NCI-H1048 (cell line): ENCODE measurements at places on chromosomes 12 and 14.

- DNase-seq: no peak
Observed at GRCh38 chr14:37036669-37037341, 135.6 kb downstream of the SLC25A21 start.

- no peak for DNase-seq
Observed at GRCh38 chr14:66440801-66441200, 45.4 kb upstream of the CCDC196 start.

- no peak for DNase-seq
Observed at GRCh38 chr14:84436528-84436927, 1093.4 kb upstream of the FLRT2 start.

- no peak for DNase-seq
Observed at GRCh38 chr14:53380052-53380866, 227.1 kb upstream of the DDHD1 start.

DNA sequence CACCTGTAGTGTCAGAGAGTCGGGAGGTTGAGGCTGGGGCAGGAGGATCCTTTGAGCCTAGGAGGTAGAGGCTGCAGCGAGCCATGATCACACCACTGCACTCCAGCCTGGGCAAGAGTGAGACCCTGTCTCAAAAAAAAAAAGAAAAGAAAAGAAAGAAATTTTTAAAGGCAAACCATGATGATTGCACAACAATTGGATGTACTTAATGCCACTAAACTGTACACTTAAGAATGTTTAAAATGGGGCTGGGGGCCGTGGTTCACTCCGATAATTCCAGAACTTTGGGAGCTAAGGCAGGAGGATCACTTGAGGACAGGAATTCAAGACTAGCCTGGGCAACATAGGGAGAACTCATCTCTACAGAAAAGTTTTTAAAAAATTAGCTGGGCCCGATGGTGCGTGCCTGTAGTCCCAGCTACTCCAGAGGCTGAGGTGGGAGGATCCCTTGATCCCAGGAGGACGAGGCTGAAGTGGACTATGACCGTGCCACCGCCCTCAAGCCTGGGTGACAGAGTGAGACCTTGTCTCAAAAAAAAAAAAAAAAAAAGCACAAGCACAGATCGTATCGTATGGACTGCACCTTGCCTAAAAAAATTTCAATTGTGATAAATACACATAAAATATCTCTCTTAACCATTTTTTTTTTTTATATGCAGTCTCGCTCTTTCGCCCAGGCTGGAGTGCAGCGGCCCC lies 32.7 kb downstream of the JAG2 start:
- no peak for DNase-seq

DNA sequence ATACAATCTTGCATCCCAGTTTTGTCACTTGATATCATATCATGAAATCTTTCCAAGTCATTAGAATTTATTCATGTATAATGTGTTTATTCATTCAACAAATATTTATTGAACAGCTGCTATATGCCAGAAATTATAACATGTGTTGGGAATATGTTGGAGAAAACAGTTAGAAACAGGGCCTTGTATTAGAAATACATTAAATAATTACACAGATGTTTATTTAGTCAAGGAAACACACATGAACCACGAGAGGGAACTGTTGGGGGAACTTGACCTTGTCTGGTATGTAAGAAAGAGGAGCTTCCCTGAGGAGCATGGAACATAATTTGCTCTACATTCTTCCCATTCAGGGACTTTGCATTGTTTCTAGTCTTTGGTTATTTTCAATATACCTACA lies 191.7 kb upstream of the FRMD6 start:
- no peak for DNase-seq

- no peak for DNase-seq
Observed at GRCh38 chr14:81178063-81178462, 42.7 kb downstream of the GTF2A1 start.

DNA sequence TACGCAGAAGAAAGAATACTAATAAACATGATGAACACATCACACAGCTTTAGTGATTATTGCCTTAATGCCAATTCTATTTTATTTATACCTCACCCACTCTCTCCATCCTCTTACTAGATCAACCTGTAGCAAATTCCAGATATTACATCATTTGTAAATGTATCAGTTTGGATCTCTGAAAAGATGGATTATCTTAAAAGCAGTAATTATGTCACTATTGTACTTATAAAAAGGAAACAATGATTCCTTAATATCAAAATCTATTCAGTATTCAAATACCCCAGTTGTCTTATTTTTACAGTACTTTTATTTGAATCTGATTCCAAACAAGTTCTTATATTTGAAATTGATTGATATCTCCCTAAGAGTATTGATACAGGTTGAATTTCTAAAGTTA lies 892.8 kb upstream of the MDGA2 start:
- no peak for DNase-seq

GRCh38 chr12:128662101-128662500 lies 161.7 kb downstream of the SLC15A4 start:
- DNase-seq: no peak

DNA sequence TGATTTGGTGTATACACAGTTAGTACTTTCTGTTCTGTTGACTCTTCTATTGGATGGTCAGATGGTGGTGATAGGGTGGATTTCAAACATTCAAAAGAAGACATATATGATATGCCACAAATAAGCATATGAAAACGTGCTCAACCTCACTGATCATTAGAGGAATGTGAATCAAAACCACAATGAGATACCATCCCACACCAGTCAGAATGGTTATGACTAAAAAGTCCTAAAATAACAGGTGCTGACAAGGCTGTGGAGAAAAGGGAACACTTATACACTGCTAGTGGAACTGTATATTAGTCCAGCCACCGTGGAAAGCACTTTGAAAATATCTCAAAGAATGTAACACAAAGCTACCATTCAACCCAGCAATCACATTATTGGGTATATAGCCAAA lies 425.5 kb downstream of the C12orf50 start:
- no peak for DNase-seq

- DNase-seq: no peak
Observed at GRCh38 chr14:68548194-68549076, 244.4 kb downstream of the ZFP36L1 start.

DNA sequence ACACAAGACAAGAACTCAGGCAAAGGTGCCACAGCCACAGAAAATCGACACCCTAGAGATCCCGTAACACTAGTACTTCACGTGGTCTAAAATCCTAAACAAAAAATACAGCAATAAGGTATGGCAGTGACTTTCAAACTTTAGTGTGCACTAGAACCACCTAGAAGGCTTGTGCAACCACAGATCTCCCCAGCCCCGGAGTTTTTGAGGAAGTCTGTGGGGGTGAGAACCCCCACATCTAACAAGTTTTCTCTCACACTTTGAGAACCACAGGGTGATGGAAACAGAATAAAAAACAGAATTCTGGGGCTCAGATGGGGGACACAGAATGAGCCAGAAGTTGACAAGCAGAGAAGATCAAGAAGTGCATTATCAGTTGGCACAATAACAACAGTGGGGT lies 254.0 kb downstream of the ANO6 start:
- no peak for DNase-seq

DNA sequence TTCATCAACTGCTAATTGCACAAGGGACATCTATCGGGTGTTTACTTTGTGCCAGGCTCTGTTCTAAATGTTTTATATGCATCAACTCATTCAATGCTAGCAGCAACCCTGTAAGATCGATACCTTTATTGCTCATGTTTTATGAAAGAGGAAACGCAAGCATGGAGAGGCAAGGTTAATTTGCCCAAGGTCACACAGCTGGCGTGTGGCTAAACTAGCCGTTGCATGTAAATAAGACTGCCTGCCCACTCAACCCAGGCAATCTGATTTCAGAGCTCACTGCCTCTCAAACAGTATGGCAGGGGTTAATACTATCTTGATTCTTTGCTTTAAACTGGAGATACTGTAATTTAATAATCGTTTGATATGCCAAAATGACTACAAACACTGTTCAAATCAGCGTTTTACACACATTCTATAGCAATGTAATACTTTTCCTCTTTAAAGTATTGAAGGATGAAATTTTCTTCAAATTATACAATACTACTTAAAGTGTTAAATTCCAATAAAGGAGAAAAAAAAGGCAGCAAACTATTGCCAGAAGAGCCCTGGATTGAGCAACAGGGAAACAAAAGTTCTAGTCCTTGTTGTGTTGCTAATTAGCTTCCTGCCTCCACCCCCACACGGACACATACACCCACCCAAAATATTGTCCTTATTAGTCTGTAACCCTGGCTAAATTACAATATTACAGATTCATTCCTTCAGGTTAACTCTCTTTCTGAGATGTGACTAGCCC lies 39.1 kb upstream of the DHRS7 start:
- no peak for DNase-seq

DNA sequence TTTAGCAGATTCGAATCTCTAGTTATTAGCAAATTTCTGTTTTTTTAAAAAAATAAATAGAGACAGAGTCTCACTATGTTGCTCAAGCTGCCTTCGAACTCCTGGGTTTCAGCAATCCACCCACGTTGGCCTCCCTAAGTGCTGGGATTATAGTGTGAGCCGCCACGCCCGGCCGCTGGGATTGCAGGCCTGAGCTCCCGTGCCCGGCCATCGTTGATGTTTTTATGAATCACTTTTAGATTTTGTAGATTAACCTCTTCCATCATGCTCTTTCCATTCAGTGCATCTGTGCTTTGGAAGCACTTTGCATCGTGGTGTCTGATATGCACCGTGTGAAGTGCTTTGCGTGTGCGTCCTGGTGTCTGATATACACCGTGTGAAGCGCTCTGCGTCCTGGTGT lies 20.9 kb downstream of the PGAM5 start:
- no peak for DNase-seq

DNA sequence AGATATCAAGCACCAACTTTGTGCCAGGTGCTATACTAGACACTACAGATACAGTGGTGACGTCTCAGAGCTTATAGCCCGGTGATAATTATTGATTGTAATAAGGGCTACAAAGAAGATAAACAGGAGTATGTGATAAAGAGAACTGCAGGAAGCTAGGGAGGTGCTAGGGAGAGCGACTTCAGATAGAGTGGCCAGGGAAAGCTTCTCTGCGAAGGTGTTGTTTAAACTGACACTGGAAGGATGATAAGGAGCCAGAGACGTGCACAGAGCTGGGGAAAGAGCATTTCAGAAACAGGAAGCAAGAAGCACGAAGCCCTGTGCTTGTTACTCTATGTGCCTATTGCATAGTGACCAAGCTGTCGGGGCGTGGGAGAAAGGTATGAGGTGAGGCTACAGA lies 48.1 kb upstream of the OTX2 start:
- DNase-seq: no peak

DNA sequence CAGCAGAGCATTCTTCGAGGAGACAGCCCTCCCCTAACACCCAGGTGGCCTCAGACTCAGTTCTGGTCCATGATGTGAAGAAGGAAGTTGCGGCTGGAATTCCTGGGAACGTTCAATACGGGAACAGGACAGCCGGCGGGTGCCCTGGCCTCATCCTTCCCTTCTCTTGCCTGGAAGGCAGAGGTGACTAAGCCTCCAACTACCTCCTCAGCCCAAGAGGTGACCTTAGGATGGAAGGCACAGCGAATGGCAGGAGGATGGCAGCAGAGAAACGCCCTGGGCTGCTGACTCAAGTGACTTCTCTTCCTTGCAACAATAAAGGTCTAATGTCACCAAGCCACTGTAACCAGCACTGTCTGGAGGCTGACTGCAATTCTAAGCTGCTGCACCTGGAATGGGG lies 36.1 kb downstream of the DHX37 start:
- DNase-seq: no peak

- DNase-seq: no peak
Observed at GRCh38 chr12:27220055-27220987, 23.8 kb upstream of the STK38L start.

DNA sequence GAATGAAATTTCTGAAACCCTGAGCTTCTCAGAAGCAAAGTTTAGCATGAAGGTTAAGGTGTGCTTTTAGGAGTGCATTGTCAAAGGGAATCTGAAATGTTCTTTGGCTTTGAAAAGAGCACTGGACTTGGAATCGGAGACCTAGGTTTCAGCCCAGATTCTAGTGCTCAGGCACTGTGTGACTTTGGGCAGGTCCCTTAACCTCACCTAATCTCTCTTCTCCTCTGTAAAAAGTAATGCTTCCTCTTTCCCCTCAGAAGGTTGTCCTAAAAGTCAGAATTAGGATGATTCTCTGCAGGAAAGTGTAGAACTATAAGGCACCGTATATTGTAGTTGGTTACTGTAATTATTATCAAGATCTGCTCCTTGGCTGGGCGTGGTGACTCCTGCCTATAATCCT lies 38.0 kb upstream of the ELK3 start:
- DNase-seq: no peak

GRCh38 chr12:64825143-64826021 lies 935 bp downstream of the TBC1D30 start:
- DNase-seq: no peak

DNA sequence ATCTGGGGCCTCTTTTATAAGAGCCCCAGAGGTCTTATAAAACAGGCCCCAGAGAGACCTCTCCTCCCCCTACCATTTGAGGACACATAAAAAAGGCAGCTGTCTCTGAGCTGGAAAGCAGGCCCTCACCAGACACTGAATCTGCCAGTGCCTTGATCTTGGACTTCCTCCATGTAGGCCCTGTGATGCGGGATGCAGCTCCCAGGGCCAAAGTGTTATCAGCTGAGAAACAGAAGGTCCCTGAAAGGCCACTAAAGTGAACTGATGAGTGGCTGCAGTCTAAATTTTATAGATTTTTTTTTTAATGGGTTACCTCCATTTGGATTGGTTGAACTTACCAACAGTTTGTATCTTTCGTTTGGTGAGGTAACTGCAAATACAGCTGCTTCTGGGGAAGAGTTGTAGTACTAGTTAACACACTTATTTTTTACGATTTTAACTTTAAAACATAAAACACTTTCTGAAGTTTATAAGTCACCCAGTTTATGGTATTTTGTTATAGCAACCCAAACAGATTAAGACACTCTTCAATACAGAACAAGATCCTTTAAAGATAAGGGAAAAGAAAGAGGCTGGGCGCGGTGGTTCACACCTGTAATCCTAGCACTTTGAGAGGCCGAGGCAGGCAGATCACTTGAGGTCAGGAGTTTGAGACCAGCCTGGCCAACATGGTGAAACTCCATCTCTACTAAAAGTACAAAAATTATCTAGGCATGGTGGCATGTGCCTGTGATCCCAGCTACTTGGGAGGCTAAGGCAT lies 5.6 kb upstream of the GUCY2C start:
- no peak for DNase-seq

DNA sequence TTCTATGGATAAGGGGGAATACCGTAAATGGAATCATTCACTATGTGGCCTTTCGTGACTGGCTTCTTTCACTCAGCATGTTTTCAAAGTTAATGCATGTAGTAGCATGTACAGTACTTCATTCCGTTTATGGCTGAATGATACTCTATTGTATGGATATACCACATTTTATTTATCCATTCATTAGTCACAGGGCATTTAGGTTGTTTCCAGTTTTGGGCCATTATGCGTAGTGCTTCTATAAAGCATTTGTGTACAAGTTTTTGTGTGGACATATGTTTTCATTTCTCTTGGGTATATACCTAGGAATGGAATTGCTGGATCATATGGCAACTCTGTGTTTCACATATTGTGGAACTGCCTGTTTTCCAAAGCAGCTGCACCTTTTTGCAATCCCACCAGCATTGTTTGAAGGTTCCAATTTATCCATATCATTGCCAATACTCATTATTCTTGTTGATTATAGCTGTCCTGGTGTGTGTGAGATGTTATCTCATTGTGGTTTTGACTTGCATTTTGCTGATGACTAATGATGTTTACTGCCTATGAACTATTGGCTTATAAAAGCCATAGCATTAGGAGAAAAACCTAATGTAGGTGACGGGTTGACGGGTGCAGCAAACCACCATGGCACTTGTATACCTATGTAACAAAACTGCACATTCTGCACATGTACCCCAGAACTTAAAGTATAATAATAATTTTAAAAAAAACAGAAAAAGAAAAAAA lies 45.5 kb downstream of the ATF7IP start:
- DNase-seq: no peak
